Stimulated activated CD4-positive, alpha-beta T cell treated with anti-CD3 and anti-CD28 coated beads, Interleukin-2, amount 100 ng/mL, for 24 hours (primary cell): ENCODE measurements at places on chromosomes 11 and 22.

DNA sequence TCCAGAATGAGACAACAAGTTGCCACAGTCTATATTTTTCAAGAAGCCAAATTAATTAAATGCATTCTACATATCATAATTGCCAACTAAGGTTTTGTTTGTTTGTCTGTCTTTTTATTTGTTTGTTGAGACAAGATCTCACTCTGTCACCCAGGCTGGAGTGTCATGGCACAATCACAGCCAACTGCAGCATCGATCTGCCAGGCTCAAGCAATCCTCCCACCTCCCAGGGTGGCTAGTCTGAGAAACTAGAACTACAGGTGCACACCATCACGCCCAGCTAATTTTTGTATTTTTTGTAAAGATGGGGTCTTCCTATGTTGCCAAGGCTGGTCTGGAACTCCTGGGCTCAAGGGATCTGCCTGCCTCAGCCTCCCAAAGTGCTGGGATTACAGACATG, 140.0 kb downstream of the LRRC4C start:
- no peak for DNase-seq

DNA sequence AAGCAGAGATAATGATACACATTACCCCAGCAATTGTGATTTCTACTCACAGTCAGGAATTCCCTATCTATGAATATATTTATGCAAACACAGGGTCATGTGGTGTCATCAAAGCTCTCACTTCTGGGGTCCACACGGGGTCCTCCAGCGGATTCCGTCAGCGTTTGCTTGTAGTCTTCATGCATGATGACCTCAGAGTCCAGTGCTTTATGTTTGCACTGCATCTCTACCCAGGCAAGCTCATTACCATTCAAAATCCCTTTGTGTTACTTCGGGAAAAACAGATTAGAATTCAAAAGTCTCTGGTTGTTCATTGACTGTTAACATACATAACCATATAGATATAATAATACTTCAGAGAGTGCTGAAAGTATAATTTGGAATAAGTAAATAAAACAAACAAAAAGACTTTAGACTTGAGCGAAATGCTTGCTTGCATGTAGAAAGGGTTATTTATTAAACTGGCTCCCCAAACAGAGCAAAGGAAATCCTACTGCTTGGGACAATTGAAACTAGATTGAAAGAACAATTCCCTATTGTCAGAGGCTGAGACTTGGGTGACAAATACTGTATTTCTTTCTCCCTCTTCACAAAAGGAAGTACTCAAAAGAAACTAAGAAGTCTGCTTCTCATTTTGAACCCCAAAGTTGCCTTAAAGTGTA, 423.1 kb downstream of the ETS1 start:
- DNase-seq = no peak

DNA sequence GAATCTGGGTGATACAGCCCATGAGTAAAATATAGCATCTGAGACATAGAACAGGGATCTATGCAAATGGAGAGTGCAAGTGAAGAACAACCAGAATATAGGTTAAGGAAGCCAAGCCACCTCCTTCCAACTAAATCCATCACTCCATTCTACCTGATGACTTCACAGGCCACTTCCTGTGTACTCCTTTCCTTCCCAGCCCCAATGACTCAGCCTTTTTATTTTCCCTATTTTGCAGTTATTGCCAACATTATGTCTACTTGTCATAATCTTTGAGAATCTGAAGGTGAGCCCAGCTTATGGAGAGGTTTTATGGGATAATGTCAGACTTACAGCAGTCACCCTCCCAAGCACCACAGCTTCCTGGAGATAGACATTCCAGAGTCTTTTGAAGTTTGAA, 1.4 kb upstream of the OR52M1 start:
- DNase-seq = no peak

- no peak for DNase-seq
Observed at GRCh38 chr22:32005453-32005852, 37.6 kb upstream of the SLC5A1 start.

DNA sequence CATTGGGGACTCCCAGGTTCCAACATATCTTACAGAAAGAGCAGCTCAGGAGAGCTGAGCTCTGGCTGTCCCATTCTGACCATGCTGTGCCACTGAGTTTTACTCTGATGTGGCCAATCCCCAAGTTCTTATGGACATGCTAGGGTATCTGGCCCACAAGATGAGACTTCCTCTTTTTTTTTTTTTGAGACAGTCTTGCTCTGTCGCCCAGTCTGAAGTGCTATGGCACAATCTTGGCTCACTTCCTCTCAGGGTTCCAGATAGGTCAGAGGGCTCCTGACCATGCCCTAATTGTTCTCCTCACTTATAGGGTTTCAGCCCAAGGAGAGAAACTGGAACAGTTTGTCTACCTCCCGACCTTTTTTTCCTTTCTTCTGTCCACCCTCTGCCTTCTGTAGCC, 152.3 kb upstream of the CCDC90B start:
- no peak for DNase-seq

DNA sequence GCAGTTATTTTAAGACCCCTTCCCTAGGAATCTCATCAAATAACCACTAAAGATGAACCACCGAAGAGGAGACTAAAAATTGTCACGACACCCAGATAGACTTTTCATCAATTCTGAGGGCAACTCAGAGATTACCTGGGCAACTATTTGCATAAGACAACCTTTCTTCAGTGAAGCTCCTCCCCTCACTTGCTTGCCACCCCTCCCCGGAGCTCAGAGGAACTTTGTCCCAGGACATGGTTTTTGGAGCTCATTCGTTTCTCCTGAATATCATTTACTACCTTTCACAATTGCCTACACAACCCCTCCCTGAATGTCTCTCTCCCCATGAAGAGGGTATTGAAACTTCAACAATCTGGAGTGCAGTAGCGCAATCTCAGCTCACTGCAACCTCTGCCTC, 3.9 kb downstream of the AGBL2 start:
- no peak for DNase-seq

DNA sequence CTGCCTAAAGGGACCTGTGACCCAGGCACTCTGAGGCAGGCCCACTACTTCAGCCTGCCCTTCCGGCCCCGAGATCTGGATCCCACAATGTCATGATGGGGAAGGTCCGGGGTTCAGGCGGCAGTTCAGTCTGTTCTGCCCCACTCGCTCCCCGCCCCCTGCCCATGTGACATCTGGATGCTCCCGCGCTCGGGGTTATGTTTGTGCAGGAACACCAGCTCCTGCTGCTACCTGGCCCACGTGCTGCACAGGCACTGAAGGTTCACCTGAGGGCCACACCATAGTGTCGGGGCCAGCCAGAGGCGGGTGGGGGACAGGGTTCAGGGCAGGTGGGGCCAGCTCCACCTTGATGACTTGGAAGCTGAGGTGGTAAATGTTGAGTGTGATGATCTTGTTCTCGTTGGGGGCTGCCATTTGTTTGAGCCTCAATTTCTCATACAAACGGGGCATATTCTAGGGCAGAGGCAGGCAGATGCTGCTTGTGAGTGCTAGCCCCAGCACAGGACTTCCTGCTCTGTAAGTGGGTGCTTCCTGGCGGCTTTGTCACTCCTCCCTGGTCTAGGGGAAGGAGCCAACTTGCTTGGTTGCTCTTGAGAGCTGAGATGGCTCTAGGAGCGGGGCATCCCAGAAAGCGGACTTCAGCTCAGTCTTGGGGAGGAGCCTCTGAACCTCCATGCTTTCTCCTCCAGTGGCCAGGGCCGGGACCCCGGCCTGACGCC, 4.4 kb upstream of the SIPA1 start:
- no peak for DNase-seq

DNA sequence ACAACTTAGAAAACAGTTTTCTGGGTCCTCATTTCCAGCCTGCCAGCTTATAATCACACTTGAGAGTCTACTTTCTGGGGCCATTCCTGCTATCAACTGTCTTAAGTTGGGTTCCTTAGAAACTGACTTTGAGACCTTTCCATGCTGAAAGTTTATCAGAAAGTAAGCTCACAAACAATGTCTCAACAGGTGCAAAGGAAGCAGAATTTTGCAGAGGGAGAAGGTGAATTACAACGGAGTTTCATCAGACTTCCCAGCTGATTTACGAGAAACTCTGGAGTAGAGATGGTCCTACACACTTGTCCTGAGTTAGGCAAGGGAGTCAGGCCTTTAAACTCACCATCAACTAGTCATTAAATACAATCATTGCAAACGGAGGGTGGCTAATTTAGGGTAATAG, 4.7 kb upstream of the OR52I2 start:
- no peak for DNase-seq

DNA sequence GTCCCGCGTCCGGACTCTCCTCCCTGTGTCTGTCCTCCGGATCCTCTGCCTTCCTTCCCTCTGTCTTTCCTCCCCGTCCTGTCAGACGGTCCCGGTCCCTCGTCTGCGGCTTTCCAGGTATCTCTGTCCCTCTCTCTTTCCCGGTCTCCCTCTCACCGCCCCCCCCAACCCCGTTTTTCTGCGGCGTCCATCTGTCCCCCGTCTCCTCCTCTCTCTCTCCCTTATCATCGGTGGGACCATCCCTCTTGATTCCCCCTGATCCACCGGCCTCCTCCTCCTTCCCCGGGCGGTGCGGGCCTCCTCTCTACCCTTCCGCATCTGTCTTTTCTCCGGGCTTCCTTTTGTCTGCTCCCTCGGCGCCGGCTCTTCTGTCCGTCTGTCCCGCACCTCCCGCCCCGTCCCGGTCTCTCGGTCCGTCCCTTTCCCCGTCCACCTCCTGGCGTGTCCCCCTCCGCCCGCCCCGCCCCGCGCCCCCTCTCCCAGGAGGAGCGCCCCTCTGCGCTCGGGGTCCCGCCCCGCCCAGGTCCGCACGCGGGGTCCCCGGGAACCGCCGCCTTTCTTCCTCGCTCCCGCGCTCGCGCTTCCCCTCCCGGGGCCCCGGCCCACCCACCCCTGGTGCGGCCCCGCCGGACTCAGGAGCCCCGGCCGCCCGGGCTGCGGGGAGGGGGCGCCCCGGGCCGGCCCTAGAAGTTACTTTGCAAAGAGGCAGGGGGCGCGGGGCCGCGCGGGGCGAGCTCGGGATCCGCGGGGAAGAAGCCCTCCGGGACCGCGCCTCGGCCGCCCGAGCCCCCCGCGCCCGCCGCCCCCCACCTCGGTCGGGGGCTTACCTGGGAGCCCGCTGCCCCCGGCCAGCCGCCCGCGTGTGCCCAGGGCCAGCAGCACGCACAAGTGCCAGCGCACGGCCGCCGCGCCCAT, 568 bp downstream of the SCUBE1 start:
- no peak for DNase-seq

DNA sequence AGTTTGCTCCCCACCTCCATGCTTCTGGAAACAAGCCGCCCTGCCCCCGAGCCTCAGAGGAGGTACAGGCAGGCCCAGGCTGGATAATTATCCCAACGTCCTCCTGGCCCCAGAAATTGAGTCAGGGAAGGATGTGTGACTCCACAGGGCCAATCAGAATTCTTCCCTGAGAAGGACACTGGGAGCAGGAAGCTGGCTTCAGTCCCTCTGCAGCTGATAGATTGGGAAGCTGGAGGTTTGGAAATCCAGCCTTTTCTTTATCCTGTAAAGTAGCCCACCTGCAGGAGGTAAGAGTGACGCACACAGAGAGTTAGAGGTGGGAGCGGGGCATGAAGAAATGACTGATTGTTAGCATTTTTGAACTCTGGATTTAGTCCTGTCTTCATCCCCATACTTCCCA, 97.5 kb upstream of the CD82 start:
- no peak for DNase-seq

- no peak for DNase-seq
Observed at GRCh38 chr11:117859061-117859460, 17.4 kb downstream of the FXYD6 start.

DNA sequence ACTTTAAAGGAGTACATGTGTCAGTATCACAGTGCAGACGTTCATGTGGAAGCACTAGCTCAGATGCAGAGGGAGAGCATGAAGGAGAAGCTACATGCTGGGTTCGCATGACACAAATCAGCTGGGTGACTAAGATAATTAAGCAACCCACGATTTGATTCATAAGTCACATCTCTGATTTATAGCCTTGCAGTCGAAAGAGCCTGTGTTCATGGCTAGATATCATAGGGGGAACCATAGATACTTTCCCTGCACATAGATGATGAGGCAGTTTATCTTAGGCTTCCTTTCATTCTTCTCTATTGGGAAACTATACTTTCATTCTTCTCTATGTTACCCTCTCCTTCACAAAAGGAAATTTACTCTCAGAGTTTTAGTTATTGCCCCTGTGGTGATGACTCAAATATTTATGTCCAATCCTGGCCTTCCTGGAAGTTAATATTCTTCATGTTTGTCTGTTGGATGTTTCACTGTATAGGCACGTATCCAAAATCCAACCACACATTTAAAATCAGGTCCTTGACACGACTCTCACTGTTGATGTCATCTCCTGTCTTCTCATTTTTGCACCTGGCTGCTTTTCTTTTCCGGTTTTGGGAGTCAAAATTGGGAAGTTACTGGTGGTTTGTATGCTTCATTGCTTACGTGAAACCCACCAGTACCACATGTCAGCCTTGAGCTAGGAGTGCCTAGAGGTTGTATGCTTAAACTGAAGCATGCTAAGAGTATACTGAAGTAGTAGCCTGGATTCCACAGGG, 56.3 kb upstream of the SLC5A12 start:
- DNase-seq = no peak

- no peak for DNase-seq
Observed at GRCh38 chr22:50697667-50698506, 25.3 kb downstream of the SHANK3 start.

- no peak for DNase-seq
Observed at GRCh38 chr11:90564531-90564930, 341.7 kb upstream of the CHORDC1 start.

DNA sequence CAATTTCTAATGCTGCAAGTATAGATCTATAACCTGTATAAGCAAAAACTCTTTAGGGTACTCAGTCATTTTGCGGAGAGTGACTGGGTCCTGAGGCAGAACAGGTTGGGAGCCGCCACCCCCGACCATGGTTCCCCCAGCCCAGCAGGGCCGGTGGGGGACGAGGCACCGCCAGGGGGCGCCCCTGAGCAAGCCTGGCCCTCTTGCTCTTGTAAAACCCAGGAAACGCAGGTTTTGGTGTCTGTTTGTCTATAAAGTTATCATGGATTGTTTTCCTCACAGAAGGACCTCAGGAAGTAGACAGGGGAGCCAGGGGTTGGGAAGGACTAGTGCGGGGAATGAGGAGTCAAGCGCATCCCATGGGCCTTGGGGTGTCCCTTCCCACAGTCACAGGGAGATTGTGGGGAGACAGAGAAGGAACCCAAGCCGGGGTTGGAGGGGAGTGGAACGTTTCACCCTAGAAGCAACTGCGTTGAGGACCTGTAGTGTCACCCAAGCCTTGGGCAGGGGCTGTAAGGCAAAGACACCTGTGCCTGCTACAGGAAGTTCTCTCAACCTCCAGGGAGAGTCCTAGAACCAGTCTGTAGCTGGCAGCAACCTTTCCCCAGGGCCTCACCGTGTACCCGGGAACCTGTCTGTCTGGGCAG, 26.4 kb downstream of the KCTD17 start:
- peak; percentile 93 for DNase-seq
